ENCODE measurements at places on chromosomes 12 and 14. TPM values are rescaled to one million over a fixed set of nuclear protein-coding genes. Genes with fewer than 3 reads are reported as not detected.

- peaks cover 9% of the 10 kb centered on the region for H3K4me1 ChIP-seq
- DNase-seq = peak; percentile 92
- H3K36me3 ChIP-seq = peaks cover 5% of the 10 kb centered on the region
- peak overlapping the region; percentile 99 for H3K27ac ChIP-seq
- H3K27me3 ChIP-seq = peaks cover 11% of the 10 kb centered on the region
Measured at GRCh38 chr14:24241829-24242443, 487 bp downstream of the TINF2 start.

Gene KRT82
- not detected for total RNA-seq

DNA sequence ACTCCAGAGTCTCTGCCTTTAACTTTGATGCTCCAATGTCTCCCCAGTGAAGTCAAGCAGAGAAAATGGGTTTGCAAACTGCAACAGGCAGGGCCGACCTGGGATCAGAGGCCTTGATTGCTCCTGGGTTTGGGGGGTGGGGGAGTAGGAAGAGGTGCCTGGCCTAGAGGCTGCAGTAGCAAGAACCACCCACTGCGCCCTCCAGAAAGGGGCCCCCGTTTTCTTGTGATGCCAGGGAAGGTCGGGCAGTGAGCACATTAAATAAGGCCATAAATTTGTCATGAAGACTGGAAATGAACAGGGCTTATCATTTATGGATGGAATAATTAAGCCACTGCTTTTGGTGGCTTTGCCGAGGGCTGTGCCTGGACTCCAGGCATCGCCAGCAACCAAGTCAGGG, 38.2 kb upstream of the FAM222A start:
- no peak overlapping the region for H3K27ac ChIP-seq
- no peak for DNase-seq
- no peak overlapping the region for H3K4me3 ChIP-seq
- H3K4me1 ChIP-seq = peaks cover 12% of the 10 kb centered on the region

- peaks cover 5% of the 10 kb centered on the region for H3K4me1 ChIP-seq
- peaks cover 9% of the 10 kb centered on the region for H3K36me3 ChIP-seq
- no peak overlapping the region for H3K27ac ChIP-seq
- H3K4me3 ChIP-seq = peak overlapping the region; percentile 94
- peak; percentile 44 for DNase-seq
Measured at GRCh38 chr14:20624495-20625070, 16.9 kb downstream of the OR6S1 start.

Measured in glutamatergic neuron (in vitro differentiated cells).